ENCODE measurements at places on chromosomes 11 and 22.
A peak's percentile ranks its signal among the peaks of the same experiment; 100 is the strongest.

GRCh38 chr22:43470253-43470652, 58.4 kb downstream of the MPPED1 start:
- DNase-seq = no peak

DNA sequence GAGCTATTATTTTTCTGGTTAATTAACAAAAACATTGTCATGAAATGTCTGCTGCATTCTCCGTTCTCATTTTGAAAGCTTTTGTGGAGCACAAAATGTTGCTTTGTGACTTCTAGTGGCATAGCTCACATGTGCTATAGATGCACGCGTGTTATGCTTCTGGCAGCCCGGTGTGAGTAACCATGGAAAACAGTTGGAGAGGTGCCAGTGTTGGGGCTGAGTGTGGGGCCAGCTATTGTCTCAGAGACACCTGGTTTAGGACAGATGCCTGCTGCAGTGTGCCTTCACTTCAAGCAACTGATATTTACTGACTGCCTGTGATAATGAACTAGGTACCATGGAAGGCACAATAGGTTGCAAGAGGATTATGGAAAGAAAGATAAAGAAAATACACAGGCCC, 760.6 kb downstream of the NTM start:
- no peak for DNase-seq

- no peak for DNase-seq
Observed at GRCh38 chr11:71931245-71931602, 2.4 kb downstream of the RNF121 start.

DNA sequence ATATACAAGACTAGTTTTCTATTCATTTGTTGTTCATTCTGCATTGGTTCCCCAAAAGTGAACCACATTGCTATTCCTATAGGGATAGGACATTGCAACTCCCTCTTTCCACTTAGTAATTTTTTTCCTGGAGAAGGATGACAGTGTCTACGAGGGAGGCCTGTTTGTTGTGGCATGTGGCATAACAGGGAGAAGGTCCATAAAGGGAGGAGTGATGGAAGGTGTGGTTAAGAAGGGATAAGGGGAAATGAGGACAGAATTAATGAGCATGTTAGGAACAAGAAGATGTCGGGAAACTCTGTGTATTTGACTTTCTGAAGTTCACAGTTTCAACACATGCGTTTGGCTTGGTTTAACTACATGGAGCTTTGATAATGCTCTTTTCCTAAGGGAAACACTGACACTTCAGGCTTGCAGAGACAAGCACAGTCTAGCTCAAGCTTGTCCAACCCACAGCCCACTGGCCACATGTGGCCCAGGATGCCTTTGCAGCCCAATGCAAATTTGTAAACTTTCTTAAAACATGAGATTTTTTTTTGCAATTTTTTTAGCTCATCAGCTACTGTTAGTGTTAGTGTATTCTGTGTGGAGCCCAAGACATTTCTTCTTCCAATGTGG, 149.7 kb downstream of the TRPC6 start:
- DNase-seq = no peak

- no peak for DNase-seq
Observed at GRCh38 chr22:22711532-22711913, 67.1 kb downstream of the GGTLC2 start.

DNA sequence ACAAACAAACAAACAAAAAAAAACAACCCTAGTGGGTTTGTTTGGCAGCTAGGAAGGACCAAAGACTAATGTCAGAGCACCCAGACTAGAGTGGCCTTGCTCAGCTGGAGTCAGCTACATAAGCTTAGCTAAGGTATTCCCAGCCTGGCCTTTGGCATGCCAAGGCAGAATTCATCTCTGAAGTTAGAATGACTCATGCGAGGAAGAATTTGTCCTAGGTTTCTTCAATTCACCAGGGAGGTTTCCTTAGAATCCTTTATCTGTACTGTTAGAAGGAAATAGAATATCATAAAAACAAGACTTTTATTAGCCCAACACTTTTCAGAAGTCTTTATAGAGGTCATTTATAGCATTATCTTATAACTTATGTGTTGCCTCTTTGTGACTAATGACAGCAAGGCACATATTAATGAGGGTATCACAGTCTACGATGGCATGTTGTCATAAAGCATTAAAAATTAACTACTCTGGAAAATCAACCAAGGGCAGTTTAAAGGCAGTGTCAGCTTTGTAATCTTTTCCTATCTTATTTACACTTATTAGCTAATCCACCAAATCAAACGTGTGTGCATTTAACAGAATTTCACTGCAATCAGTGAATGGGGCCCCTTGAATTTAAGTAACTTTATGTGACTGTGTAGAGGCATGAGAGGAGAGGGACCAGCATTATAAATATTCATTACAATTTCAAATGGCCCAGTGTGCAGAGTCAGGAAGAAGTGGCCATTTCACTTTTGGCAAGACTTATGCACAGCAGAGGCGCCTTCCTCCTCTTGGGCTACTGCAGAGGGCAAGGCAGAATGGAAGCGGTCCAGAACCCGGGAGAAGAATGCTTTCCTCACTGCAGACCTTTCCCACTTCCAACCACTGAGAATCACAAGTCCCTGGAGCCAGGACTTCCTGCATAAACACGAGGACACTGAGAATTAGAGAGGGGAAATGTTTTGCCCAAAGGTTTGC, 36.3 kb downstream of the SLC5A1 start:
- no peak for DNase-seq

- DNase-seq = peak; percentile 15
Observed at GRCh38 chr22:28798810-28799605, 1.4 kb downstream of the XBP1 start.

GRCh38 chr11:64139049-64139448, 26.9 kb downstream of the MACROD1 start:
- no peak for DNase-seq

DNA sequence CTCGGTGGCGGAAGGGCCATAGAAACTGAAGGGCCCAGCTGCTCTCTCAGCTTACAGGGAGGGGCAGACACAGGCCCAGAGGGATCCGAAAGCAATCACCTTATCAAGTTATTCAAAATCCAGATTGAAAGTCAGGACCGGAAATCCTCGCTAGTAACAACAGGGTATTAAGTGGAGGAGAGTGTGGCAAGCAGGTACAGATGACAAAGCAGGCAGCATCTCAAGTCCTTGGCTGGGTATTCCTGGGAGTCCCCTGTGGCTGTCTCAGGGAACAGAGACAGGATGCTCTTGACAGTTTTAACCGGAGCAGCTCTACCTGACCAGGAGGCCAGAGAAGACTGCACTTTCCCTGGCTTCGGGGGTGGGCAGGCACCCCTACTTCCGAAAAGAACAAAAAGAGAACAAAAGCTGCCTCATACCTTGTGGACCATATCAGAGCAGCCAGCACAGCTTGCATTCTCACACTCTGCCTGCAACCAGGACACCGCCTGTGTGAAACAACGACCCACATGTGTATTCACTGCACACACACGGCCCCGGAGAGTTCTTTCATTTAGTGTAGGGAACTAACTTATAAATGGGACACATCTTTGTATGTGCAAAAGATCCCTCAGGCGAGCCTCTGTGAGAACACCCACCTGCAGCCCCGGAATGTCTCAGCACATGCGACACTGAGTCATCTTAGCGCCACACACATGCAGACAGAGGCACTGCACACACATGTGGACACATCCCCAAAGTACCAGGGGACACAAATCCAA, 78.3 kb downstream of the MICAL3 start:
- no peak for DNase-seq

GRCh38 chr11:57551941-57552340, 14.5 kb downstream of the SMTNL1 start:
- DNase-seq = no peak

GRCh38 chr11:99197477-99197876, 176.7 kb downstream of the CNTN5 start:
- no peak for DNase-seq

DNA sequence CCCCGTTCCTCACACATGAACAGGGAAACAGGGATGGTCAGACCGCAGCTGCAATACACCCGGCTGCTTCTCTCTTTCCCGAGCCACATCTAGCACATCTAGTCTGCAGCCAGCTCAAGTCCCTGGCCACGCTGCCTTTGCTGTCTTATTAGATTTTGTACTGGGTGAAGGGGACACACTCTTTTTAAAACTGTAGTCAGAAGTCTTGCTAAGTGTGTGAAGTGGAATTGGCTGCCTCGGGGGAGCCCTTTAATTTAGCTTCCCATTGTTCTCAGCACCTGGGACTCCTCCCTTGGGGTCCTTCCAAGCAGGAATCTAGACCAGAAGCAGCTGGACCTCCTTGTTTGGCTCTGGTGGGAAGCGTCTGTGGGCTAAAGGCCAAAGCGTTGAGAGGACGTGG, 420.0 kb downstream of the CTTN start:
- no peak for DNase-seq

DNA sequence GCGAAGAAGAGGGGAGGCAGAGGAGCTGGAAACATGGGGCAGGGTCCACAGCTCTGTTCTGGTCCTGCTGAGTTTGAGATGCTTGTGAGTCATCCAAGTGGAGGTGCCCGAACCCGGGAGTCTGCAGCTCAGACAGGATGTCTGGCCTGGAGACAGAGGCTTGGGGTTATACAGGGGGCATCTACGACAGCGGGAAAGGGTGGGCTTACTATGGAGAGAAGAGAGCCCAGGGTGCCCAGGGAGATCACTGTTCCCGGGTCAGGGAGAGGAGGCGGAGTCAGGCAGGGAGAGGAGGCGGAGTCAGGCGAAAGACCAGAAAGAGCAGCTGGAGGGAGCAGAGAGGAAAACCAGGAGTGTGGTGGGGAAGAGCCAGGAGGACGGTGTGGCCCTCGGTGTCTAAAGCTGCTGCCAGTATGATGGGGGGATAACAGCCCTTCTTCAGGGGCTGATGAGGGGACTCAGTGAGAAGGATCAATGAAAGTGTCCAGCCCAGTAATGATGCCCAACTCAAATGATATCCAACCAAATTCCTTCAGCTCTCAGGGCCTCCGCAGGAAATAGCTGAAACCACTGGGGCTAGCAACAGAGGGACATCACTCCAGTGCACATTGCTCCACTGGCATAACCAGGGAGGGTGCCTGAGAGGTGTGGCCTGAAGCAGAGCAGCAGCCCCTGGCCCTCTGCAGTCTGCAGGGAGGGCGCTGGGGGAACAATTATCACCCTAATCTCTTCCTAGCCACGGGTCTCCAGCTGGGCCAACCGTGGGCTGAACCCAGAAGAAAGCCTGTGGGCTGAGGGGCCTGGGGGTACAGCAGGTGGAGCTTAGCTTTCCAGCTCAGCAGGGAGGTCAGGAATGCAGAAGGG, 2.6 kb upstream of the LTBP3 start:
- DNase-seq = no peak

GRCh38 chr11:18379201-18379600, 15.2 kb upstream of the LDHA start:
- no peak for DNase-seq

GRCh38 chr11:82864268-82864667, 36.0 kb downstream of the PRCP start:
- no peak for DNase-seq

DNA sequence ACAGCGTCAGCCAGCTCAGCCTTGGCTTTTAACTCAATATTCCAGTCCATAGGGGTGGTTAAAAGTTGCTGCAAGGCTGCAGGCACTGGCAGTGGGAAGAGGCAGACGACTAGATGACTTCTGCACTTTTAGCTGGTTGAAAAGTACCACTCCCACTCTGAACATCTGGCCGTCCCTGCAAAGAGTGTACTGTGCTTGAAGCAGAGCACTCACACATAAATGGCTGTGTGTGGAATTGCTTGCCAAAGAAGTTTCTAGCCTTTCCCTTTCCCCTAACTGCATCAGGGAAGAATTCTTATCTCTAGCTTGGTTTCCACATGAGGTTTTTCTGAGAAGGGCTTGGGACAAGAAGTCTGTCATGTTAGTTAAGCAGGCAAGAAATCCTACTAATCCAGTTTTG, 5.1 kb upstream of the PHLDB1 start:
- DNase-seq = no peak

DNA sequence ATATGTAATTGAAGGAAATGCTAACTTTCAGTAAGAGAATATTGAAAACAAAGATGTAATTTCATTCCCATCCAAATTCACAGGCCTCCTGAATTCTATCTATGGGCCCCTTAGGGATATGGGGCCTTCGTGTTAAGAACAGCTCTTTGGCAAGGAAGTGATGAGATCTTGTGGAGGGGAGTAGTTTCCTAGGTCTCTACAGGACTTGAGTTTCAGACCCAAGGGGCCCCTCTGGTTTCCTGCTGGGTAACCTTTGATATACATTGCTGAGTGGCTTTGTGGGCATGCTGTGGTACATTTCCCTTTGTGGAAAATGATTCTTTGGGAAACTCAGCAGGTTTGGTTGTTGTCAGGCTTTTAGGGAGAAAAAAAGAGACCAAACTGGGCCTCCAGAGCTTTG, 6.2 kb downstream of the STIM1 start:
- DNase-seq = no peak

- no peak for DNase-seq
Observed at GRCh38 chr22:24494528-24495364, at the start of gene UPB1. TSS of gene UPB1 (plus strand) at chr22:24495332. CDS start at chr22:24495404, 72 bp downstream.

GRCh38 chr11:117562136-117562535, 234.5 kb downstream of the CEP164 start:
- DNase-seq = no peak

GRCh38 chr22:48098243-48098920, 1335.9 kb downstream of the TBC1D22A start:
- no peak for DNase-seq

DNA sequence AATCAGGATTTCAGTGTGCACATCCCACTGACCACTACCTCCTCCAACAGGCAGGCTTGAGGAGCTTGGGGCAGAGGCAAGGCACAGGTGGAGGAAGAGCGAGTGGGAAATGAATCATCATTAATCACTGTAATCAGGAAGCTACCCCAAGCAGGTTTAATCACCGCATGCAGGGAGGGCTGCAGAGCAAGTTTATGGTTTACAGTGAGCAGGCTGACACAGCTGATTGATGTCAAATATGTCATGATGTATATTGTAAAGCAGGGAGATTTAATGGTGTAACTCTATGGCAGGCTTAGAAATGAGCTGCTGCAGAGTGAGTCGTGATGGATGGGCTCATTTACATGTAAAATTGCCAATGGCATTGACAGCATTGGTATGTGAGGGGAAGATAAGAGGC, 441.0 kb downstream of the NTM start:
- no peak for DNase-seq

GRCh38 chr11:30788849-30789248, 202.7 kb upstream of the MPPED2 start:
- no peak for DNase-seq

GRCh38 chr22:50507421-50507990, at the start of gene LMF2:
TSS of gene LMF2 (minus strand) at chr22:50507702. CDS start at chr22:50507675, 27 bp downstream.
- peak; percentile 86 for DNase-seq

GRCh38 chr22:24380220-24380904, 47.0 kb upstream of the ADORA2A start:
- no peak for DNase-seq

DNA sequence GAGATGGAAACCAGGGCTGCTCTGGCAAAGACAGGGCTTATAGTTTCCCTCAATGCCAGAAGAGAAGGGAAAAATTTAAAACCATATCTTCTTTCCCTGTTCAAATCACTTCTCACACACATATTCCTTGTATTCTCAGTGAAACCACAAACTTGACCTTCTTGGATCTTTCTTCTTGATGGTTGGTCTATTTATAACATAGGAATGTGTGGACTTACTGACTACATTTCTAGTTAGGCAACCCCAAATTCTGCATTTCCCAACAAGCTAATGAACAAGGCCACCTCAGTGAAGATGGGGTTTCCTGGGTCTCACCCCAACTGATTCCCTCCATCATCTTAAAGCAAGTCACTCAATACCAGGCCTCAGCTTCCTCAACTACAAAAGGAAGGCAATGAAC, 3.8 kb upstream of the QSER1 start:
- no peak for DNase-seq

- no peak for DNase-seq
Observed at GRCh38 chr22:49373289-49373666, 454.4 kb downstream of the BRD1 start.

- no peak for DNase-seq
Observed at GRCh38 chr11:91261513-91261912, 963.1 kb upstream of the FAT3 start.

Measured in stimulated activated effector memory CD8-positive, alpha-beta T cell treated with anti-CD3 and anti-CD28 coated beads, Interleukin-12 subunit alpha, Interleukin-12 subunit beta, amount 100 ng/mL, for 72 hours (primary cell).